Uterus (tissue), 4 donors: ENCODE measurements at places on chromosomes 2 and 18. TPM values are rescaled to one million over a fixed set of nuclear protein-coding genes. Genes with fewer than 3 reads are reported as not detected.
A peak's percentile ranks its signal among the peaks of the same experiment; 100 is the strongest.

- DNase-seq: no peak
Observed at GRCh38 chr2:202643012-202643858, 8.5 kb downstream of the FAM117B start.

DNA sequence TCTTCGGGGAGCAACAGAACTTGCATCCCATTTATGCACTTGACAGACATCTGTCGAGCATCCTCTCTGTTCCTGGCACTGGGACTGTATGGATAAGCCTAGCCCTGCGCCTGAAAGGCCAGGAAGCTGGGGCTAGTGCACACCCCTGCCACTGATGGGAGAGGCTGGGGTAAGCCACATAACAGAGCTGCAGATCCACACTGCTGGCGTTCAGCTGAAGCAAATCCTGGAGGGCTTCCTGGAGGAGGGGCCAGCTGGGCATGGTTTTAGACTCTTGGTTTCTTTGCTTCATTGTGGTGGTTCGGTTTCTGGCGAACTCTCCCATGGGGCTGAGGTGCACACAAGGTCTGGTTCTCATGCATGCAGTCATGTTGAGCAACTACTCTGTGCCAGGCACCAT, 45.5 kb upstream of the FOSL2 start:
- no peak for DNase-seq

DNA sequence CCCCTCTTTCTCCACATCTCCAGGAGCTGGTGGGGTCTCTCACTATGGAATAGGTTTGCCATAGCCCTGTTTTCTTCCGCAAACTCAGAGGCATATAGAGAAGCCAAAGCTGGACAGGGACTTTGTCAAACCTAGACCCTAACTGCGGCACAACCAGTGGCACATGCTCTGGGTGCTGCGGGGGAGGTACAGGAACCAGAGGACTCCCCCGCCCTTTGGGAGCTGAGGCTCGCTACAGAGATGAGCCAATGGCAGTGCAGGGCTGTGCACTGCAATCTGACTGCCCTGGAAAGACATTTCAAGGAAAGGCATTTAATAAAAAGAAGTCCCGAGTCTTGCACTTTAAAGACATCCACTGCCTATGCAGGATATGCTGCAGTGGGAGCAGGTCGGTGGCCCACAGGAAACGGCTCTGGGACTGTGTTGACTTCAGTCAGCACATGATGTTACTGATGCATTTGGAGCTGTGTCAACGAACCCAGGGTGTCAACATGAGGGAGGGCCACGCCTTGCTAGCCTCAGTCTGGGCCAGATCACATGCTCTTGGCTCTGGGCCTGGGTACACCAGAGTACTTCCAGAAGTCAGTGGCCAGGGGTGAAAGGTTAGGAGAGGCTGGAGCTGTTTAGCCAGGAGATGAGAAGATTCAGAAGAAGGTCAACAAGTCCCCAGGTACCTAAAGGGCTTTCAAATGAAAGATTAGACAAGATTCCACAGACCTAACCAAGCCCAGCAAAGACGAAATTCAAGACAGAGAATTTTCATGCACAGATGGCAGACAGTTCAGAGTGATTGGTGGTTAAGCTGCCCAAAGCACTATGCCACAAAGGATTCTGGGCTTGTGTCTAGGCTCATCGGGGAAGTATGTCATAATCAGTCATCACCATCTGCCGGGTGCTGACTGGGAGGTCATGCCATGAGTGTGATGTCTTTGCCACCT, 8.2 kb downstream of the SLC35F6 start:
- DNase-seq: peak; percentile 95

DNA sequence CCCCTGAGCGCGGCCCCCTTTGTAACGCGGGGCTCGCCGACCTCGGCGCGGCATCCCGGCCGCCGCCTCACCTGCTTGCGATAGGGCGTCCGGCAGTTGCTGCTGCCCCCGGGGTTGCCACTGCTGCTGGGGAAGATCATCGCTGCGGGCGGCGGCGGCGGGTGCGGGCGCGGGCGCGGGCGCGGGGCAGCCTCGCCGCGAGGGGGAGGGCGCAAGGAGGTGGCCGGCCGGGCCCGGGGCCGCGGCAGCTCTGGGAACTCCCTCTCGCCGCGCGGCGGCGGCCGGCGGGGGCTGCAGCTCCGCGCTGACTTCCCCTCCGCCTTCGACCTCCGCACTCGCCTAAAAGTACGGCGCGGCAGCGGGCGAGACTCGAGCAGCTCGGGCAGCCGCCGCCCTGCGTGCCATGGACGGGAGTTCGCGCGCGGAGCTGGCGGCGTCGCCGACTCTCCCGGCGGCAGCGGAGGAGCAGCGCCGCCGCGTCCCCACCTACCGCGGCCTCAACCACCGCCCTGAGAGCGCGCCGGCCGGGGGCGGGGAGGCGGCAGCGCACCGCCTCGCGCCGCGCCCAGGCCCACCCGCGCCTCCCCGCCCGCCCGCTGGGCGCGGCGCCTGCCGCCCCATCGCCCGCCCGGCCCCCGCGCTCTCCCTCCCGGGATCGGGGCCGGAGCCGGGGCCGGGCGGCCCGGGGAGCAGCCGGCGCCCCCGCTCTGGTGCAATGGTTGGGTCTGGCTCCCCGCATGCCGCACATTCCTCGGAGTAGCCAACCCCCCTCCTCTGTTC, 86.0 kb downstream of the RBMS1 start:
- DNase-seq: peak; percentile 72

- no peak for DNase-seq
Observed at GRCh38 chr2:237190966-237191713, 105.5 kb downstream of the COPS8 start.

- DNase-seq: peak; percentile 60
Observed at GRCh38 chr2:156331572-156332283, 793 bp downstream of the NR4A2 start.

DNA sequence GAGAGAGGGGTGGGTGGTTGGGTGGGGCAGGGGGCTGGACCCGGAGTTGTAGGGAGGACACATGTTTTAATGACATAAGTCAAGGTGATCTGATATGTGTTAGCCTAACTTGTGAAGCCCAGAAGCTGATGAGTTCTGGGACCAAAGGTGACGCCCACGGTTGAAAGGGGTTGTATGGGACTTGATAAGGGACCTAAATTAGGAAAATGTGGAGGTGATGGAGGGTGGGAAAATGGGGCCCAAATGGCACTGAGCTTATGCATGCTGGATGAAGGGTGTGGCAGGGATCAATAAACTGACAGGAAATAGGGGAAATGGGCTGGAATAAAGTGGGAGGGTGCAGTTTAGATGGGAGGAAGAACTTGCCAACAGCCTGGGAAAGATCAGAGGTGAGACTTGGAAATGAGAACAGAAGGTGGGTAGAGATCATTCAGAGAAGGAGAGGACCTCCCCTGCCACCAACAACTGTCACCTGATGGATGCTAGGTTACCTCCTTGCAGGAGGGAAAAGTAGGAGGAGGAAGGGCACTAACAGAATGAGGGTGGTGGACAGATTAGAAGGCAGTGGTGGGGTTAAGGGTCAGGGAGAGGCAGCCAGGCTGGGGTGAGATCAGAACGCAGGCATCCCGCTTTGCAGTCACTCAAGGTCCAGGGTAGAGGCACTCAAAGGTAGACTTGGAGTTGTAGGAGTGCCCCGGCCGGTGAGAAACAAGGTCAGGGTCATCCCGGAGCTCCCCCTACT, 15.3 kb downstream of the WNT10A start:
- no peak for DNase-seq

- DNase-seq: no peak
Observed at GRCh38 chr2:73855526-73855925, 26.8 kb downstream of the STAMBP start.

- DNase-seq: no peak
Observed at GRCh38 chr2:202344178-202344577, 31.9 kb upstream of the BMPR2 start.

GRCh38 chr2:177693658-177694339, 301.2 kb downstream of the AGPS start:
- DNase-seq: peak; percentile 76

DNA sequence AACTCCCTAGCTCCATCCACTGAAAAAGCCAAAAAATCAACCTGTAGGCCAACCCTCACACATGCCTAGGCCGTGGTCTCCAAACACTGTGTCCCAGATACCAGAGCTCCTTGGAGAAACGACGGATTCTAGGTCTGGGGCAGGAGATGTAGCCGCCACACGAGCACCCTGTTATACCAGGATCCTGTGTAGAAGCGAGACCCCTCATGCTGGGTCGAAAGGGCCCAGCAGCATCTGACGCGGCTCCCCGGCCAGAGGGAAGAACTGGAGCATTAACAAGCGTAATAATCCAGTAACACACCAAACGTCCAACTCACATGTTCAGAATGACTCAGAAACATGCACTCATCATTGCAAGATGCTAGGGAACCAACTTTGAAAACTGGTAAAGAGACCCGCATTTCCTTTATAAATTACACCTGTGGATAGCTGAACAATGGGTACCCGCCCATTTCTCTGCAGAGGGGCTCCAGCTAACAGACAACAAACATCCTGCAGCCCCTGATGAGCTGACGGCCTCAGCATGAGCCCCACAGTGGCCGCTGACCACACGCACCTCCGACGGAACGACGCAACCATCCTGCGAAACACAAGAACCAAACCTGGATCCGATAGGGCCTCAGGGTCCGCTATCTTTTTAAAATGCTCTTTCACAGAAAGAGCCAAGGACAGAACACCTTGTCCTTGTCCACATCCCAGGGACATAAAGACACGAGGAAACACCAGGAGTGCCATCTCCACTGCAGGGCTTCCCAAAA, 14.2 kb downstream of the SLC66A2 start:
- peak; percentile 2 for DNase-seq

GRCh38 chr18:74514860-74515495, 18.8 kb downstream of the CNDP2 start:
- DNase-seq: no peak

DNA sequence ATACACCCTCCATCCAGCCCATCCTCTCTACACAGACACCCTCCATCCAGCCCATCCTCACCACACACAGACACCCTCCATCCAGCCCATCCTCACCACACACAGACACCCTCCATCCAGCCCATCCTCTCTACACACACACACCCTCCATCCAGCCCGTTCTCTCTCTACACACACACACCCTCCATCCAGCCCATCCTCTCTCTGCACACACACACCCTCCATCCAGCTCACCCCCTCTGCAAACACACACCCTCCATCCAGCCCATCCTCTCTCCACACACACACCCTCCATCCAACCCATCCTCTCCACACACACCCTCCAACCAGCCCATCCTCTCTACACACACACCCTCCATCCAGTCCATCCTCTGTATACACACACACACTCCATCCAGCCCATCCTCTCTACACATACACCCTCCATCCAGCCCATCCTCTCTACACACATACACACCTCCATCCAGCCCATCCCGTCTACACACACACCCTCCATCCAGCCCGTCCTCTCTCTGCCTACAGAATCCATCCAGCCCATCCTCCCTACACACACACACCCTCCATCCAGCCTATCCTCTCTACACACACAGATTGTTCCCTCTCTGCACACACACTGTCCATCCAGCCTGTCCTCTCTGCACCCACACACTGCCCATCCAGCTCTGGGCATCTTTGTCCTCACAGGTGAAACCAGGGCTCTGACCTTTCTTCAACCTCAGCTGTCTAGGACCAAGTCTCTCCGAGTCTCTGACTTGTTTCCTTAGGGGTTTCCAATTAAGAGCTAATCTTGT, 81.2 kb downstream of the EIPR1 start:
- DNase-seq: no peak

GRCh38 chr2:169361706-169362117, 622 bp downstream of the LRP2 start:
- no peak for DNase-seq

- DNase-seq: no peak
Observed at GRCh38 chr18:24368749-24369148, 28.9 kb downstream of the OSBPL1A start.

C2orf49 gene
- 10.2 TPM for total RNA-seq

RALBP1 gene
- total RNA-seq: 24.8 TPM

MFSD6 gene
- 28.3 TPM for total RNA-seq

OTOS gene
- total RNA-seq: not detected
